Activated CD8-positive, alpha-beta memory T cell treated with anti-CD3 and anti-CD28 coated beads, Interleukin-2, amount 10 ng/mL, durations not matched to agents 7 days and 5 days (primary cell): ENCODE measurements at places on chromosomes 11 and 22.

DNA sequence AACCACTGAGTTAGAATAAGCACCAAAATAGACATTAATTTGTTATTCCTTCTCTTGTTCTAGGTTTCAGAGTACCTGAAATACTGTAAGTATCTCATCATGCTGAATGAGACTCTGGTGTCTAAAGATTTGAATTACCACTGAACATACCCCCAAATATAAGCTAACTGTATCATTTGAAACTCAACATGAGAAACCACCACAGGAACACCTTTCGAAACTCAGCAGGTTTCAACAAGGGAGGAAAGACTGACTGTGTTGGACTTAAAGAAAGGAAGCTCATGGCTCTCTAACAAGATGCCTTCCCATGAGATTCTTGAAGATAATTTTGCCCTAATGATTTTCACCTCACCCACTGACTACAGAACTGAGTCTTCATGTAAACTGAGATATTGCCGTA lies 37.0 kb downstream of the PRCP start:
- DNase-seq: no peak

GRCh38 chr11:77196961-77197360 lies 68.9 kb downstream of the MYO7A start:
- DNase-seq: no peak

DNA sequence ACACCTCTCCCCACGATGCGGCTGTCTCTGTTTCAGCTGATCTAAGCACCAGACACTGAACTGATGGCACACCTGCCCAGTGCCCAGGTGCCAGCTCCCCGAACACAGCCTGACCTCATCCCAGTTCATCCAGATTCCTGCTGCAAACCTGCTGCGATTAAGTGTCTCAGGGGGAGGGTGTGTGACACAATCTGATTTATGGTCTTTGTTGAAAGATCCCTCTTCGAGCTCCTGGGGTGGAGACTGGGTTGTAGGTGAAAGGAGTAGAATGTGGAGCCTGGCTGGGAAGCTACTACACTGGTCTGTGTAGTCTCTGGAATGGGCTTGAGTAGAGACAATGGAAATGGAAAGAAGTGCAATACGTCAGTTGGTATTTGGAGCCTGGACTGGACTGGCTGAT lies 390.3 kb downstream of the SHANK2 start:
- no peak for DNase-seq

DNA sequence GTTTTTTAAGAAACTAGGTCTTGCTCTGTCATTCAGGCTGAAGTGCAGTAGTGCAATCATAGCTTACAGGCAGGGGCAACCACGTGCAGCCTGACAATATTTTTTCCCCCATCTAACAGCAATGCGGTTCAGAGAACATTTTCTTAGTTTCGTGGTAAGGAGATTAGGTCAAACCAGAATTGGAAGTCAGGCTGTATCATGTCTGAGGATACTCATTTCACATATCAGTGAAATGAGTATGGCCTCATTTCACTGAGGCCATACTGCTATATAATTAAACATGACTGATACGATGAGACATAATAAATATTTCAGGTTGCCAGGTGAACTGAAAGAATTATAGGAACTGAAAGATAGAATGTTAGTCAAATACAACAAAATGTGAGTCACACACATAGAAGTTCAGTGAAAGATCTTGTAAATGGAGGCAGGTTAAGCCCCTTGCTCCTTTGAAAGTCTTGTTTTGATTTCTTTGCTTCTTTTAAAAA lies 32.5 kb upstream of the IZUMO1R start:
- no peak for DNase-seq

DNA sequence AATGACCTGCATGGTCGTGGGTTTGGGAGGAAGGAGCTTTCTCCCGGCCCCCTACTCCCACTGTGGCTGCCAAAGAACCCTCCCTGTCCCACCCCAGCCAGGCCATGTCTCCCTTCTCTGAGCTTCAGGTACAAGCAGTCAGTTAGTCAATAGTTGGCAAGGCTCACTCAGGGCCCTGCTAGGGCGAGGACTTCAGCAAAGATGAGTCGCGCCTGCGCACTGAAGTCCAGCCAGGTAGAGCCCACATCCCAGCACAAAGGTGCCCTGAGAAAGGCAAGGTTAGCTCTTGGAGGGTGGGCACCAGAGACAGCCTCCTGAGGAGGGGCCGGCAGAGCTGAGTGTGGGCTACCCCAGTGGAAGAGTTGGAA lies 11.1 kb downstream of the C11orf86 start:
- no peak for DNase-seq

DNA sequence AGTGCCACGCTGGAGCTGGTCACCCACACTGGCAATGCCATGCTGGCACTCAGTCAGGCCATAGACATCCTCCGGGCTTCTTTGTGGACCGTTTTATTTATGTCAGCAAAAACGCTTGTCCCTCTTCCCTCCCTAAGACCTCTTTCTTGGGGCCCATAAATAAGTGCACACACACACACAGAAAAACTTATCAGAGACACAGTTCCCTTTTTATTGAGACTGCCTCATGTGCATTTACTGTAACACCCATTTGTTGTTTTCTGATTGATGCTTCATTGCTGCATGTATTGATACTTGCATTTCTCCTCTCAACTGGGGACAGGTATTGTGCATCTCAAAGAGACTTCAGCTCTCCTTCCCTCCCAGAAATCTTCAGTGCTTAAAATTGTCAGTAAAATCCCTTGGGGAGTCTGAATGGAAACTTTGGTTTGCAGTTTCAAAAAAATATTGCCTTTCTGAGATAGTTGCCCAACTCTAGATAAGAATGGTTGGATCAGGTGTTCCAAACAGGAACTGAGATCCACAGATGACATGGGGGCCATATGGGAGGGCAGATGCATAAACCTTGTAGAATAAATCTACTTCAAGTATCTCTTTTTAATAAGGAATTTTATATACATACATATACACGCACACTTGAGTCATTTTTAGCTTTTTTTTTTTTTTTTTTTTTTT lies 50.9 kb downstream of the PPP2R1B start:
- DNase-seq: no peak

GRCh38 chr11:46252373-46252914 lies 25.0 kb upstream of the CREB3L1 start:
- no peak for DNase-seq

DNA sequence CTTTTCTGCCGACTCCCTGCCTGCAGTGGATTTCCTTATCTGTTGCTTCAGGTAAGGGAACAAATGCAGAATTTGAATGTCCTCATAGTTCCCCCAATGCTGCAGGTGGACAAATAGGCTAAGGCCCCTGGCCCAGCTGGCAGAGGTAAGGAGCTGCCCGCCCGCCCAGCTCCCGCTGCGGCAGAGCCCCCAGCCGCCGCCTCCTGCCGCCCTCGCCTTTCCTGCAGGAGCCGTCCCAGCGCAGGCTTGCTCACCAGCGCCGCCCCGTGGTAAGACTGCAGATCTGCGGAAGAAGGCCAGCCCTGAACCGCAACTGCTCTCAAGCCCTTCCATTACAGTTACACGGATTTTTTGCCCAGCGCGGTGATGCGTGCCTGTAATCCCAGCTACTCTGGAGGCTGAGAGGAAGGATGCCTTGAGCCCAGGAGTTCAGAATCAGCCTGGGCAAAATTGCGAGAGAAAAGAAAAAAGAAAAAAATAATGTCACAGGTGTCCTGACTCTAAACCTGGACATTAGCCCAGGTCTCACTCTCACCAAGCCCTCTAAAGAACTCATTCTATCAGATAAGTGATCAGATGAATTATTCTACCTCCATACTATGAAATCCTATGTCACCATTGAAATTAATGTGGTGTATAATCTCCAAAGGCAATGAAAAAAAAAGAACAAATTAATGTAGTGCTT lies 51.2 kb upstream of the EMID1 start:
- peak; percentile 84 for DNase-seq

- DNase-seq: peak; percentile 82
These were observed 53.2 kb downstream of the NAT10 start for GRCh38 chr11:34158661-34159060.

GRCh38 chr11:3139481-3140290 lies 25.4 kb downstream of the OSBPL5 start:
- no peak for DNase-seq

DNA sequence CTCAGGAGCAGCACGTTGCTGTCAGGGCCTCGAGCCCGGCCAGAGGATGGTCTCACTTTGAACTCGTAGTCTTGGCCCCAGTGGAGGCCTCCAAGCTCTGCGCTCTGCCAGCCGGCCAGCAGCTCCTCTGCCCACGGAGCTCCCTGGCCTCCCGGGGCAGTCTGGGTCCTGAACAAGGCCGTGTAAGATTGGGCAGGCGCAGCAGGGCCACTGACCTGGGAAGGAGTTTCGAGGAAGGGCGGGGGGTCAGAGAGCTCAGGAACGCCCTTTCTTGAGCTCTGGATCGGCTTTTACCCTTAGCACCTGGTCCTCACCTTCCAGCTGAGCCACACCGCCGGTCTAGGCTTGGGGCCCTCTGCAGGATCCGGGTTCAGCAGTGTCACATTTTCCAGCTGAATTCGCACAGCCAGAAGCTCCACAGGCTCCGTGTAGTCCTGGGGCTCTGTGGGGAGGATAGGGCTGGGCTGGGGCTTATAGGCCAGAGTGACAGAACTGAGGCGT lies 2.1 kb downstream of the ROBO4 start:
- no peak for DNase-seq

DNA sequence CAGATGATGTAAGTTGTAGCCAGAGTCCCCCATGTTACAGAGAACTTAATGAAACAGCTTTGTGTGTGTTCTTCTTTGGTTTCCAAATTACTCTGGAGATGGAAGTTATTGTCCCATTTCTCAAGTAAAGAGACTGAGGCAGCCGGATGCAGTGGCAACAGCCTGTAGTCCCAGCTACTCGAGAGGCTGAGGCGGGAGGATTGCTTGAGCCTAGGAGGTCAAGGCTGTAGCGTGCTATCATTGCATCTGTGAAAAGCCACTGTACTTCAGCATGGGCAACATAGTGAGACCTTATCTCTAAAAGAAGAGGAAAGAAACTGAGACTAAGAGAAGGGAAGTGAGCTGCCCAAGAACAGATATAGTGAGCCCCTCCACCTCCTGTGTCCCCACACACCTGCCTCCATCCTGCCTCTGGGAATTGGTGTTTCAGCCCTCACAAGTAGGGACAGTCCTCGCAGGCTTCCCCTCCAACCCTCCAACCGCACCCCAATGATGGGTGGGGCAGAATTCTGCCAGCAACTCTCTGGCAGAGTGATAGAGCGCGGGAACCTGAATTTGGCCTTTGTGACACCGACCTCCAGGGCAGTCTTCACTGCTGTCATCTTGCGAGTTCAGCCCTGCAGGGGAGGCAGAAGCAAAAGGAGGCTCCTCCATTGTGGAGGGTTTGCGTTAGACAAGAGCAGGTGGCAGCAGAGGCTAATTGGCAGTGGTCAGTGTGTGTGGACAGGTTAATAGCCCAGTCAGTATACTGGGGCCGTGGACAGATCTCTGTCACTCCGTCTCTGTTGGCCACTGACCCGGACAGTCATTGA lies 1.6 kb downstream of the PDXP start:
- no peak for DNase-seq

DNA sequence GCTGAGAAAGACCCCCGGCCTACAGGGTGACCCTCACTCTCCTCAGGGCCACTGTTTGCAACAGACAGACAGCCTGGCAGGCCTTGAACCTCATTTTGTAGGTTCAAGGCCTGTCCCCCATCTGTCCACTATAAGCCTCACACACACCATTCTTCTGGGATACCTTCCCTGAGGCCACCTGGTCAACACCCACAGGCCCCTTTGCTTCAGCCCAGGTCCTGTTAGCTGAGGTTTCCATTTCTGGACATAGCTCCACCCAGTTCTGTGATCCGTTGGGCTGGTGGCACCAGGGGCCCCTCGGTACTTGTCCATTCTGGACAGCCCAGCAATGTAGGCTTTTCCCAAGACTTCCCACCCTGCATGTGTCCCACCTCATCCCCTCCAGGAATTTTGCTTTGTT lies 3.1 kb downstream of the MIF start:
- no peak for DNase-seq

DNA sequence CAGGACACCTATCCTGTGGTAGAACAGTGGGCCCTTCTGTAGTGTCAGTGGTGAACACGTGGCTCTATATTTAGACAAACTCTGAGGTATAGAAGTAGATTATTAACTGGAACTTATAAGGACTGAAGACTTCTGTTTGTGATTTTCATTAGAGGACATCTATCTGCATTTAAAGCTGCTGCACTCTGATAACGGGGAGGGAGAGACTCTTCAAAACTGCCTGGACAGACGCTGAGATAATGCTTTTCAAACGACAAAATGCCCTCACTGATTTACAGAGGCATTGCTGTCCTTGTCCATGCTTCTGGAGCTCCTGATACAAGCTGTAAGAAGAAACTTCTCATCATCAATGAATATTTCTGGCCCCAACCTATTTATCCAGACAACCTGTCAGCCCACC lies 425.2 kb downstream of the OPCML start:
- no peak for DNase-seq

DNA sequence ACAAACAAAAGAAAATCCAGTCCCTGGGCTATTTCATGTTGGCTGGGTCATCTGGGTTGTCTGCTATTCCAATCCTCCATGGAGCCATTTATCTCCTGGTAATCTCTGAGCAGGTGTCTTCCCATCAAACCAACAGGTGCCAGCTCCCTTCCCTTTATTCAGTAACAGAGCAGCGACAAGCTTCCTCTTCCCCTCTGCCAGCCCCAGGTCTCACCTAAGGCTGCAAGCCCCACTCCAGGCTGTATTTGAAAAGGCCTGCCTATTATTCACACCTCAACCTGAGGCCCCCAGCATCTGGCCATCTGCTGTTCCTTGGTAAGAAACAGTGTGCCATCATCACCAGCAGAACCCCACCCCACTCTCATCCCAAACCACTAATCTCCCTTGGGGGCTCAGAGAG lies 436.2 kb downstream of the BUD13 start:
- DNase-seq: peak; percentile 15

GRCh38 chr22:19955241-19956128 lies 13.9 kb upstream of the TXNRD2 start:
- DNase-seq: peak; percentile 77

DNA sequence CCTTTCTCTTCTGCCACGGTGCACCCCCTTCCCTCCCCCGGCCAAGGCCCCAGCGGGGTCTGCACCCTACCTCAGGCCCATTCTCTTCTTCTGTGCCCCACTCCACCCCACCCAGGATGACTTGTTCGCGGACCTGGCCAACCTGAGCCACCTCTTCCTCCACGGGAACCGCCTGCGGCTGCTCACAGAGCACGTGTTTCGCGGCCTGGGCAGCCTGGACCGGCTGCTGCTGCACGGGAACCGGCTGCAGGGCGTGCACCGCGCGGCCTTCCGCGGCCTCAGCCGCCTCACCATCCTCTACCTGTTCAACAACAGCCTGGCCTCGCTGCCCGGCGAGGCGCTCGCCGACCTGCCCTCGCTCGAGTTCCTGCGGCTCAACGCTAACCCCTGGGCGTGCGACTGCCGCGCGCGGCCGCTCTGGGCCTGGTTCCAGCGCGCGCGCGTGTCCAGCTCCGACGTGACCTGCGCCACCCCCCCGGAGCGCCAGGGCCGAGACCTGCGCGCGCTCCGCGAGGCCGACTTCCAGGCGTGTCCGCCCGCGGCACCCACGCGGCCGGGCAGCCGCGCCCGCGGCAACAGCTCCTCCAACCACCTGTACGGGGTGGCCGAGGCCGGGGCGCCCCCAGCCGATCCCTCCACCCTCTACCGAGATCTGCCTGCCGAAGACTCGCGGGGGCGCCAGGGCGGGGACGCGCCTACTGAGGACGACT lies 15.9 kb downstream of the RTN4RL2 start:
- DNase-seq: peak; percentile 57
